Choroid plexus epithelial cell (primary cell): ENCODE measurements at places on chromosomes 11 and 22.

DNA sequence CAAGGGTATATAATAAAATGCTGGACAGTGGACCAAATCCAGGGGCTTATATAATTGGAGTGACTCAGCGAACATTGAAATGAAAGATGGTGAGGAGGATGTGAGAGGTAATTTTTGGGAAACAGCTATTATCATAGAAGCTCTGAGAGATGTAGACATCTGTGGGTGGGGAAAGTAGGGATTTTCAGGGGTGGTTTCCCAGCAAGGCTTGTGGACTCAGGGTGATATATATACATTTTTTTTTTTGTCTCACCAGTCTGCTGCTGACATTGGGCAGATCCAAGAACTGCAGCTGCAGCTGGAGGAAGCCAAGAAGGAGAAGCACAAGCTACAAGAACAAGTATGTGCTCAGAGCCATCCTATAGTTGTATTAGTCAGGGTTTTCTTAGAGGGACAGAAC, 208.1 kb downstream of the MYO18B start:
- no peak for DNase-seq

DNA sequence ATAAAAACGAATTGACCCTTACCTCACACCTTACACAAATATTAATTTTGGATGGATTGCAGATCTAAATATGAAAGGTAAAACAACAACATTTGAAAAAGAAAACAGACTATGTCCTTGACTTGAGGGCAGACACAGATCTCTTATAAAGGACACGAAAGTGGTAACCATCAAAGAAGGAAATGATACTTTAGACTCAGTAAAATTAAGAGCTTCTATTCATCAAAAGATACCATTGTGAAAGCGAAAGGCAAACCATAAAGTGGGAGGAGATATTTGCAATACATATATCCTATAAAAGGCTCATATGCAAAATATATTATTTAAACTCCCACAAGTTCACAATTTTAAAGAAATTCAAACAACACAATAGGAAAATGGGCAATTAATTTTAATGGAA, 5.0 kb downstream of the HEPACAM start:
- no peak for DNase-seq

- peak; percentile 92 for DNase-seq
Measured at GRCh38 chr11:18310800-18311340, 11.1 kb downstream of the HPS5 start.

DNA sequence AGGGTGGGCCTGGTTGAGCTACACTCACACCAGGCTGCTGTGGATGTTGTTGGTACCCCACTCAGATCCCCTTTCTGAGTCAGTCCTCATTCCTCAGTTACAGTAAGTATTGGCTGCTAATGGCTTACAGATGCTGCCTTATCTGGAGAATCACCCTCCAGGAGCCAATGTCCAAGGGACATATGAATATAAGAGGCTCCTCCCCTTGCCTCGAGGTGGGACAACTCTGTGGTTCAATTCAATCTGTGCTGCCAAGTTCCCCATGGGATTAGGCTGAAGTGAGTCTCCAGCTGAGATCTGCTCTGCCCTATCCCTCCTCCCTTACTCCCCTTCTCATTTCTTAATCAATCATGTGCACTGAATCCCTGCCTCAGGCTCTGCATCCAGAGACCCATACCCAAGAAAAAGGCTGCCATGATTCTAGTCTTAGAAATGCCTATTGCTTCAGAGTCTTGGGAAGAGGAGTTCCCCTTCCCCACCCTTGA, 168.8 kb upstream of the SYT13 start:
- DNase-seq, result no peak

GRCh38 chr22:35313311-35314121, 13.8 kb downstream of the TOM1 start:
- peak; percentile 63 for DNase-seq

GRCh38 chr11:61480994-61481335, 27.6 kb upstream of the LRRC10B start:
- peak; percentile 50 for DNase-seq

DNA sequence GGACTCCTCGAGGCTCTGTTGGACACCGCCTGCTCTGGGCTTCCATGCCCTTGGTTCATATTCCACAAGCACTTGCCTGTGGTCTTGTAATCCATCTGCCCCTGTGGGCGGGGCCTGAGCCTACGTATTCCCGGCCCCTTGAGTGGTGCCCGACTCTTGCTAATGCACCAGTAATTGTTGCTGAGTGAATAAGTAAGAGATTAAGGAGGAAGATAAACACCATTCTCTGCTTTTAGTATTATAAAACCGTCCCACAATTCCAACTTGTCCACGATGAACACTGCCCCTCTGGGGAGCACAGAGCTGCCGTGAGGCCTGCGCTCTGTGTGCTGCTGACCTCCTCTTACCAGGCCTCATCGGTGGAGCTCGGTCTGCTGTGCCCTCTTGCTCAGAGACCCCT, 50.3 kb downstream of the MICAL2 start:
- no peak for DNase-seq

DNA sequence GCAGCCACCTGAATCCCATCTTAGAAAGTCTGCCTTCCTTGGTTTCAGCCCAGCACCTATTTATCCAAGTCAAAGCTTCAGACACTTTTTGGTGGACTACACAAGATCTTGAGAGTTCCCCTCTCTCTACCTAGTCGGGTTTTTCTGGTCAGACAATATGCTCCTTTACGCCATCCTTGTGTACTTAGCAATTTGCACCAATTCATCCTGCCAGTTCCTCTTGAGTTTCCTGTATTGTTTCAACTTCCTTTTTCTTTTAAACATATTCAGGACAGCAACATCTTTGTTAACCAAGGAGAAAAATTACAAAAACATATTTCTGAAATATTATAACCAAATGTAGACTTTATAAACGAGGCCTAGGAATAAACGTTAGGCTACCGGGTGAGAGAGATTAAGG, 368.2 kb upstream of the CADM1 start:
- no peak for DNase-seq

DNA sequence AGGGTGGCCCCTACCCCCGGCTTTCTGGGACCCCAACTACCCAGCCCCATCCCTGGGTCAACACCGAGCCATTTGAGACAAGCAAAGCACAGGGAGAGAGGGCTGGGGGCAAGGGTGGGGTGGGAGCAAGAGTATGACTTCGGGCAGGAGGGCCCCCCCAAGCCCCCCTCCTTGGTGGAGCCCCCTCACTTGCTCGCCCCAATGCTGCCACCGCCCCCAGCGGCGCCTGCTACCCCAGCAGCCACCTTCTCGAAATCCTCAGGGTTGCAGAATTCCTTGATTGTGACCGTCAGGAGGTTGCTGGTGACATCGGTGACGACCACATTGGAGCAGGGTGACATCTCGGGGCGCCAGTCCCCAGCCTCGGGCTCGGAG, 6.0 kb downstream of the CBX6 start:
- DNase-seq, result no peak

DNA sequence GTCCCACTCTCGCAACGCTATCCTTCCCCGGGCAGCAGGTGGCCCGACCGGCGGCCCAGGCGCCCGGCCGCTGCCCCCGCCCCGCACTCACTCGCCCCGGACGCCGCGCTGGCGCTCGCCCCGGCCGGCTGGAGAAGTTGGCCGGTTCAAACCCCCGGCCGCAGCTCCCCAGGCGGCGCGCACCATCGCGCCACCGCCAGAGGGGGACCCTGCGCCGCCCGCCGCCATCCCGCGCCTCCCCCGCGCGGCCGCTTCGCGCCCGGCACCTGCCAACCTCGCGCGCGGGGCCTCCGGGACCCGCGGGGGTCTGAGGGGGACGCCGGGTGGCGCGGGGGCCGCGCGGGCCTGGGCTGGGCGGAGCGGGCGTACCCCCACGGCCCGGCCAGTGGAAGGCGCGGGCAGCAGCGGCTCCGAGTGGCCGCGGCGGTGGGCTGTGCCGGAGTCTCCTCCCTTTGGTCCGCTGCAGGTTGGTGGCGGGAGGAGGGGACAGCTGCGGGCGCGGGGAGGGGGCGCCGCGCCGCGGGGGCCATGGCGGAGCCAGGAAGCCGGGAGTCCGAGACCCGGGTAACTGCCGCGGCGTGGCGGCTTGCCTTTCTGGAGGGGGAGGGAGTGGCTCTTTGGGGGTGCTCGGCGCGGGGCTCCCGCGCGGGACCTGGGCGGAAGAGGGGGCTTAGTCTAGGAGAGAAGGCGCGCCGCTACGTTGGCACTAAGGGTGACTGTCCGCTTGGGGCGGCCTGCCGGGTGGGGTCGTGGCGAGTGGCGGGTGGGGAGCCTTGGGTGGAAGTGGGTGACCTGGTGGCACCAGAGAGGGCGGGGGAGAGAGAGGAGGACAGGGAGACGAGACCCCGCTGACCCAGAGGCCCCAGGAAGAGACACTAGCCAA, at the start of the genes MPST and TST:
MPST (plus strand) TSS at position 434 of the 883 bp plus-strand sequence; CDS start at position 529, 95 bp downstream.
TST (minus strand) TSS at position 139 of the 883 bp plus-strand sequence. CDS start 715 bp downstream, outside the sequence.
- DNase-seq, result peak; percentile 67

GRCh38 chr22:19287889-19288288, 3.6 kb downstream of the CLTCL1 start:
- DNase-seq, result peak; percentile 90

DNA sequence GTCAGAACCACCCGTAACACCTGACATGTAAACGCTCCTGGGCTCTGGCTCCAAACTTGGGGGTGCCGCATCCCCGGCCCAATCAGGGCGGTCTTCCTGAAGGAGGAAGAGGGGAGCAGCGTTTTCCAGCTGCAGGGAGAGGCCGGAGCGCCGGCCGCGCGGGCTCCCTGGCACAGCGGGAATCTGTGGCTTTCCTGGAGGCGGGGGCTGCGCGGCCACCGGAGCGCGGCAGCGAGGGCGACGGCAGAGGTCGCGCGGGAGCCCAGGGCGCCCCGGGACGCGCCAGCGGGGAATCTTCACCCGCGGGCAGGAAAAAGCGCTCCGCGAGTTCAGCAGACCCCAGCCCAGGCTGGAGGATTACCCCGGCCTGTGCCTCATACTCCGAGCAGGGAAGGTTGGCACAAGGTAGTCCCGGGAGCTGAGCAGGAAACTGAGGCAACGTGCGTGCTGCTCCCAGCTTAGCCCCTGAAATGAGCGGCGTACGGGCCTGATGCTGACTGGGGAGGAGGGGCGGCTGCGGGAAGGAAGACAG, 600 bp upstream of the ESAM start:
- DNase-seq, result no peak

DNA sequence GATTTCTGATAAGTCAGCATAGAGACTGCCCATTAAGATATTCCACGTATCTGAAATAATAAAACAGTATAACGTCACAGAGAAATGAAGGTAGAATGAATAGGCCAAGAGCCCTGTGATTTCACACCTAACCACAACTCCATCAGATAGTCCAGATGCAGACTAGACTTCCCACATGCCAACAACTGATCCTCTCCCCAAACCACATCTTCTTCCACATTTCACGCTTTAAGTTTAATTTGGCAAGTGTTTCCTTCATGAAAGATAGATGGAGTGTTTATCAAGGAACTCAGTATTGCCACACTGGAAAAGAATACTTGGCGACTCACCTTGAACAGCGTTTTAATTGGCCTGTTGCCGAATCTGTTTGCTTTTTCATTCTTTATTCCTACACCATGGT, 81.5 kb downstream of the MUC15 start:
- no peak for DNase-seq

DNA sequence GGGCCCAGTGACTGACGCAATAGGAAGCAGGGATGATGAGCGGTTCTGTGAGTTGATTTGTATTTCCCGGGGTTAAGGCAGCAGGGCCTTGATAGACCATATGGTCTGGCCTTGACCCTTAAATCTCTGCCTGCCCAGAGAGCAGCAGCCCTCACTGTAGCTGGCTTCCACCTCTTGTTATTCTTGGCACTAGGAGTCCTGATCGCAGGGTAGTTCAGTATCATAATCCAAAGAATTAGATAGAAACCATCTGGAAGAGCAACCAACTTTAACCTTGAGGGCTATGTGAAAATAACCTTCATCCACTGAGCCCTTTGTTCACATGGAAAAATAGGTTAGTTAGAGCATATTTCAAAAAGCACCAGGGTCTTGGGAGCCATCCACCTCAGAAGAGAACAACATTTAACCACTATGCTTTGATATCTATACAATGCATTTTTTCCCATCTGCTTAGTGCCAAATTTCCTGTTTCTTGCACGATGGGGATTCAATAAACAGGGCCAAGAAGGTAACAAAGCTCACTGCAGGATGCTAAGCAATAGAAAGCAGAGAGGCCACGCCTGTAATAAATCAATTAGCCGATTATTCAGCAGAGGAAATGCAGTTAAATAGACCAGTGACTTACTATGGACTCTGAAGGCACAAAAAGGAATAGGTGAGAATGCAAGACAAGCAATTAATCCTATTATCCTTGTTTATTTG, 761.3 kb downstream of the OPCML start:
- peak; percentile 4 for DNase-seq

GRCh38 chr11:110921742-110922521, 209.7 kb upstream of the ARHGAP20 start:
- peak; percentile 70 for DNase-seq

DNA sequence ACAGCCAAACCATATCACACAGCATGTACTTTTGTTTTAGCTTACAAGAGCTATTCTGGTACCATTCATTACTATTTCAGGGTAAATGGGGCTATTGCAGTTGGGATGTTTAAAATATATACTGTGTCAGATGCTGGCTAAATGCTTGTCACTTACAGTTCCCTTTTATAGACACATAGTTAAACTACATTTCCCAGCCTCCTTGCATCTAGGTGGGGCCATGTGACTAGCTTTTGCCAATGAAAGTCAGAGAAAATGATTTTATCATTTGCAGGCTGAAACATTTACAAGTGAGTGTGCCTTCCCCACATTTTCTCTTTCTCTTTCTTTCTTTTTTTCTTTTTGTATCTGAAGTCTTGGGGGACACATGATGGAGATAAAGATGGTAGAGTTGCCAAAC, 7.8 kb upstream of the IFTAP start:
- peak; percentile 8 for DNase-seq

DNA sequence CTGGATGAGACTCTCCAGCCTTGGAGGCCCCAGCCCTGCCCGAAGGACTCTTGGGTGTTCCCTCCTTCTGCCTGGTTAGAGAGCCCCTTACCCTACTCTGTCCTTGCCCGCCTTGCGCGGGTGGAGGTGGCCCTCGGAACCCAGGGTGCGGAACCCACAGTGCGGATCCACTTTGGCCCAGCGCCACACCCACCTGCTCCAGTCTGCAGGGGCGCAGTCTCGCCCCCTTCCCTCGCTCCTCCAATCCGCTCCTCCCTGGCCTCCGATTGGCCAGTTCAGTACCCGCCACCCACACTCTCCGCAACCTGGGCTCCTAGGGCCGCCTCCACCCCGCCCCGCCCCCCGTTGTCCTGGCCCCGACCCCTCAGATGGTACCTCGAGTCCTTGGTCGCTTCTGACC, 2.4 kb downstream of the CAPN1 start:
- DNase-seq, result no peak

- DNase-seq, result peak; percentile 53
Measured at GRCh38 chr22:27438271-27438980, 363.1 kb downstream of the MN1 start.

GRCh38 chr11:64585150-64585549, 5.9 kb upstream of the SLC22A12 start:
- no peak for DNase-seq
